ENCODE measurements at places on chromosomes 2 and 18.
A peak's percentile ranks its signal among the peaks of the same experiment; 100 is the strongest.

GRCh38 chr2:159650574-159650973 lies 34.2 kb upstream of the BAZ2B start:
- no peak for DNase-seq

GRCh38 chr2:237150831-237151375 lies 65.2 kb downstream of the COPS8 start:
- no peak for DNase-seq

GRCh38 chr18:58095222-58095621 lies 51.2 kb downstream of the NEDD4L start:
- DNase-seq = no peak

DNA sequence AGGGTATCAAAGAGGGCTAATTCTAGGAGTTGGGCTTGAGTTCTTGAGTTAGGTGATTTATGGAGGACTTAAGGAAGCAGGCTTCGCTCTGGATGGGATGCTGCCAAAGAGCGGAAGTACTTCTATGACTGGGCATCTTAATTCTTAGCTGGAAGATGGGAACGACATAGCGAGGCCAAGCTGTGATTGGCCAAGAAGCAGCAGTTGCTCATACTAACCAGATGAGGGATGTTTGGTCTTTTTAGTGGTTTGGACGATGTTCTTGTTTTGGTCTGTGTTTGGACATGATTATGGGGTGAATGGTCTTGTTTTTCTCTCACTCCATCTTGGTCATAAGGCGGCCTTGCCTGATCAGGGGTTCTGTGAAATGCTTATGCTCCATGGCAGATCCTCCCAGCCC lies 133.7 kb downstream of the MSH2 start:
- no peak for DNase-seq

GRCh38 chr2:174121612-174122011 lies 126.7 kb downstream of the OLA1 start:
- DNase-seq = no peak

DNA sequence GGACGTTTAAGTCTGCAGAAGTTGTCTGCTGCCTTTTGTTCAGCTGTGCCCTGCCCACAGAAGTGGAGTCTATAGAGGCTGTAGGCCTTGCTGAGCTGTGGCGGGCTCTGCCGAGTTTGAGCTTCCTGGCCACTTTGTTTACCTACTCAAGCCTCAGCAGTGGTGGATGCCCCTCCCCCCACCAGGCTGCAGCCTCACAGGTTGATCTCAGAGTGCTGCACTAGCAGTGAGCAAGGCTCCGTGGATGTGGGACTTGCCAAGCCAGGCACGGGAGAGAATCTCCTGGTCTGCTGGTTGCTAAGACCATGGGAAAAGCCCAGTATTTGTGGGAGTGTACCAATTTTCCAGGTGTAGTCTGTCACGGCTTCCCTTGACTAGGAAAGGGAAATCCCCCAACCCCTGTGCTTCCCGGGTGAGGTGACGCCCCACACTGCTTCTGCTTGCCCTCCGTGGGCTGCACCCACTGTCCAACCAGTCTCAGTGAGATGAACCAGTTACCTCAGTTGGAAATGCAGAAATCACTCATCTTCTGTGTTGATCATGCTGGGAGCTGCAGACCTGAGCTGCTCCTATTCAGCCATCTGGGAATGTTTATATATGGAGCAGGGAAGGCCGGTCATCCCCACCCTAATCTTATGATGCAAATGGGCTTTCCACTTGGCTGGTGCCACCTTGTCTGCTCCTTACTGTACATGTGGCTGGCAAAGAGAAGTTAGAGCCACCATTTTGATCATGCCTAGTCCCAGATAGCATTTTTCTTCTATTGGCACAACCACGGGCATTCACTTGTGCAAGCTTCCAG lies 156.9 kb upstream of the ITGA6 start:
- DNase-seq = no peak

- DNase-seq = no peak
Observed at GRCh38 chr2:140359056-140359771, 1579.0 kb upstream of the NXPH2 start.

- peak; percentile 74 for DNase-seq
Observed at GRCh38 chr2:19474128-19474527, 115.7 kb upstream of the OSR1 start.

DNA sequence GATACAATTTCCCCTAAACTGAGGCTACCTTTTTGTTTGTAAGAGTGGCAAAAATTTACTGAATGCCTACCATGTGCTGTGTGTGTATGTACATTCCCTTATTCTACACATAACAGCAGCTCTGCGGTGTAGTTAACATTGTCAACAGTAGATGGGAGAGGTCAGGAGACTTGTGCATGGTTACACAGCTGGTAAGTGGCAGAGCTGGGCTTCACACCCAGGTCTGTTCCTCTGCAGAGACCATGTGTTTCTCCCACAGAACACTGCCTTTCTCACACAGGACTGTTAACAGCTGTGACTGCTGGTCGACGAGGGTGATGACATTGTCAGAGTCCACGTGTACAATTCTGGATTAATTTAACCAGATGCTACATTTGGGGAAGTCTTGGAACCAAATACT lies 49.1 kb downstream of the EML6 start:
- DNase-seq = peak; percentile 46

GRCh38 chr2:102159295-102159694 lies 16.7 kb downstream of the IL1R1 start:
- DNase-seq = peak; percentile 36

GRCh38 chr2:176398243-176399073 lies 129.2 kb downstream of the MTX2 start:
- peak; percentile 26 for DNase-seq

GRCh38 chr2:167510071-167510759 lies 621.9 kb downstream of the XIRP2 start:
- no peak for DNase-seq

DNA sequence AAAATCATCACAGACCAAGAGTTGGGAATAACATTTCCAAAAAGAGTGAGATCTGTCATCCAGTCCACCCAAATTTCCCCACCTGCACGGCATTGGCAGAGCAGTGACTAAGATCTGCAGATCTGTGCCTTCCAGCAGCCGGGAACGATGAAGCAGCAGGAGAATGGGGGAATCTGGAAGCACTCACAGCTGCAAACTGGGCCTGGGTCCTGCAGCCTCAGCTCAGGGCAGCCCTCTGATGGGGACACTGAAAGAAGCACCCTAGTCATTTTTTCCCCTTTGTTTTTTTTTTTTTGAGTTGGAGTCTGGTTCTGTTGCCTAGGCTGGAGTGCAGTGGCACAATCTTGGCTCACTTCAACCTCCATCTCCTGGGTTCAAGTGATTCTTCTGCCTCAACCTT lies 4.4 kb upstream of the SAG start:
- DNase-seq = no peak

DNA sequence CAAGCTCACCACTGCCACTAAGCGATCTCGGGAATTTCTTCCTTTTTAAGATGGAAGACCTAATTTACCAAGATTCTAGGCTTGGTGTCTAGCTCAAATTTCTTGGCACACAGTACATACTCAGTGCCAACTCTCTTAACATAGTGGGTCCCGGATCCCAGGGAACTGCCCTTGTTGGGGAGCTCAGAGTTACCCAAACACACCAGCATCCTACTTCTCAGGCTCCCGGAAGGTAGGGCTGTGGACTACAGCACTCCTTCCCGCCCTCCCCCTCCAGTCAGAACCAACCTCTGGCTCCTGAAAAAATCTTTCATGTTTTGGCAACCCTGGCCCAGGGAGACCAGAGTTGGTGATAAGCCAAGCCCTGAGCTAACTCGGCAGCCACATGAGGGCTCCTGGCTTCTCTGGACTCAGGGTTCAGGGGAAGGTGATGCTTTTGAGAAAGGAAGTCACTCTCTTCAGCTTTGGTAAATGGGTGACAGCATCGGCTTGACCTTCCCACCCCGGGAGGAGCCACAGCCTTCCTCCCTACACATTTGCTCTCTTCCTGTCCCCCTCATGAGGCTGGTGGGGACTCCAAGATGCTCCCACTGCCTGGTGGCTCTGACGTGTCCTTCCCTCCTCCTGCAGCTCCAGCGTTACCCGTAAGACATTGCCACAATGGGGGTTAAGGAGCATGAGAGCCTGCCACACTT lies 8.8 kb downstream of the ODC1 start:
- no peak for DNase-seq

DNA sequence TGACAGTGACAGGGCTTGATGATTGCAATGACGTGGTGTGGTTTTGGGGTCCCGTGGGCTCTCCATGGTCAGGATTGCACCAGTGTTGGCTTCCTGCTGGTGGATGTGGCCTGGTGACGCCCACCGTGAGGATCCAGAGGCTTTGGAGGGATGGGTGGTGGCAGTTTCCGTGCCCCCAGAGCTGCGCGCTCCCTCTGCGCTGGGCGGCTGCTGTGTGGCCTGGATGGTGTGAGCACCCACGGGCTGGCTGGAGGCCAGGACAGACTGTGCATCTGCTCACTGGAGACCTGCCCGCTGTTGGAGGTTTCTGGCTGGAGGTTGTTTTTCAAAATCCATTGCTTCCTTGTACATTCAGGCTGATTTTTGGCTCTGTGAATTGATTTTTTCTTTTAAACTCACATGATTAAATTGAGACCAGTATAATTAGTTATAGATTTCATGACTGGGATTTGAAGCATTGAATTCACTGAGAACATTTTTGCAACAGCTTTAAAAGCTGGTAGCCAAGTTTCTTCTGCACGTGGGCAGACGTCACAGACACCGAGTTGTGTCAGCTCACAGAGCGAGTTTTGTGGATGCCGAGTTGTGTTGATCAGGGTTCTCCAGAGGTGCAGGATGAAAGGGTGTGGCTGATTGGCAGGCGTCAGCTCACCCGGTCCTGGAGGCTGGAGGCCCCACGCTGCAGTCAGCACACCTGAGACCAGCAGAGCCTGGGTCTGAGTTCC lies 72.7 kb downstream of the KCNG2 start:
- DNase-seq = no peak

DNA sequence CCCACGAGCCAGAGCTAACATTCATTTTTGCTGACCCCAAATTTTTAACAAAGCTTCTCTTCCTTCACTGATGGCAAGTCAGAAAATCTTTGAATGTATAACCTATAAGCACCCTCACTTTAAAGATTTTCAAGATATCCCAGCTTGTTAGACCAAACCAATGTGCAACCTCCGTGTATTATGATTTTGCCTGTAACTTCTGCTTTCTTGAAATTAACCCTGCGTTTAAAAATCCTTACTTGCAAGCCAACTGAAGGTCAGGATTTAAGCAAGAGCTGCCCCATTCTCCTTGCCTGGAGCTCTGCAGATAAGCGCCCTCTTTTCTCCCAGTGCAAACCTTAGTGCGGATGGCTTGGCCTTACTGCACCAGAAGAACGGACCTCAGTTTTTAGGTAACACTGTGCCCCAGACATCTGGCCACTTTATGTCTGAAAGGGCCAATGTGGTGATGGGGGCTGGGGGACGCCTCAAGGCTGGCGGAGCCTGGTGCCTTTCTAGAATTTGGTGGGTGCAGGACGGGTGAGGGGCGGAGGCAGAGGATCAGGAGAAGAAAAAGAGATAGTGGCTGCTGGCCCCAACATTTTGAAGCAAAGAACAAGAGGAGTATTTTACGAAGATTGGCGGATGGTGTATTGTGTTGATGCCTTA lies 805 bp upstream of the TNFRSF11A start:
- DNase-seq = no peak

DNA sequence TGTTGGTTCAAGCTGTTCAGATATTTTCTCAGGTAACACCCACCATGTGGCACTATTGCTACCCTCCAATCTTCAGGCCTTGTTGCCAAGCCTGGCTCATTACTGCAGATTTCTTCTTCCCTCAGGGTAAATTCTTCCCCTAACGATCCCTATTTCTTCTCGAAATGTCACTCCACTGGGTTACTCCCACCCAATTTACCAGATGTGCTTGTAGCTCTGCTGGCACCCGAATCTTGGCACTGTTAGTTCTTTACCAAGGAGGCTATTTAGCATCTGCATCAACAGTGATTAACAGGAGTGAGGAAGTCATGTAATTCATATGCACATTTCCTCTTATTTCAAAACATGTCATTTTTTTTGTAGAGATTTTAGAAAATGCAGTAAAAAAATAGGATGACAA lies 217.1 kb upstream of the CYRIA start:
- no peak for DNase-seq

DNA sequence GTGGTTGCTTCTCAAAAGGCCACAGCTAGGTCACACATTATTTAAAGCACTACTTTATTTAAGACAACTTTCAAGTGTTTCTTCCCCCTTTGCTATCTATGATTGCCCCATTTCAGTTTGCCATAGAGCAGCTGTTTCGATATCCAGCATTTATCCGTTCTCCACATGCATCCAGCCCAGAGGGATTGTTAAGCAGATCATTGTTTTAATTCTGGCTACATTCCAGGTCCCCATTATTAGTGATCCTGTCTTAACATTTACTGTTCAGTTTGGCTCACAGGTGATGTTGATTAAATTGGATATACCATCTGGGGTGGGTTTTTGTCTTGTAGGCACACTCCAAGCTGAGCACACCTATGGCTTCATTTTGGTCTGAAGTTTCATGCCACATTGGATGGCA lies 638.7 kb downstream of the ZEB2 start:
- DNase-seq = no peak

Measured in fibroblast of skin of right biceps (primary cell).